ENCODE measurements at places on chromosomes 7 and 10.
A peak's percentile ranks its signal among the peaks of the same experiment; 100 is the strongest.

DNA sequence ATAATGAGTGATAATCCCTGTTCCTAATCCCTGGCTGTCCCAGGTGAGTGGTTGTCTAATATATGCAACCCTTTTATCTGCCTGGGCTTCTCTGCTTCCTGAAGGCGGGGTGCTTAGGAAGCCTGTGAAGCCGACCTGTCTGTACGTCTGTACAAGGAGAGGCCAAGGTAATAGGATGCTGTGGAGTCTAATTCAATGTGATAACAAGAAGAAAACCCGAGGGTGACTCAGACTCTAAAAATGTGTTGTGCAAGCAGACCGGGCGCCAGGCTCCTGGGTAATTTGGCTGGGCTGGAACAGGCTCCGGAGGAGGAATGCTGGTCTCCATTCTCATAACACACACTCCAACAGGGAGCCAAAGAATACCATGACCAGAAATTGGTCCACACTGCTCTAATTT lies 43.6 kb downstream of the THNSL1 start:
- no peak for DNase-seq

- DNase-seq: peak; percentile 26
Observed at GRCh38 chr10:113704637-113705343, 25.1 kb downstream of the CASP7 start.

DNA sequence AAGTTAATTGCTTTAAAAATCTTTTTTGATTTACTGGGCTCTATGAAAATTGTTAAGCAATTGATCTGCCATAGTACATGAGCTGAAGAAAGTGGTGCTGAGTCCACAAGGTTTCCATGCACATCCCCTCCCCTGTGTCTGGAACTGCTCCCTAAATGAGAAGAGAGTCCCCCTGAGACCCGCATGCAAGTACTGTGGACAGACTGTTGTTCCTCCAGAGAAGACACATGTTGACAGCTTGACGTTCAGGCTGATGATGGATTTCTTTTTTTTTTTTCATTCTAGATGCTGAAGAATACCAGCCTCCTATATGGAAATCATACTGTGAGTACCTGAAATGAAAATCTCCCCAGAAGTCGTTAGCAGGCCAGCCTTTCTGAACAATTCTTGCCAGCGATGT lies 159.8 kb downstream of the CHN2 start:
- DNase-seq: no peak

GRCh38 chr10:102297101-102297500 lies 51.8 kb downstream of the GBF1 start:
- no peak for DNase-seq

GRCh38 chr10:67925449-67926005 lies 41.1 kb downstream of the SIRT1 start:
- DNase-seq: no peak

GRCh38 chr10:132418527-132419416 lies 21.8 kb downstream of the PWWP2B start:
- no peak for DNase-seq

DNA sequence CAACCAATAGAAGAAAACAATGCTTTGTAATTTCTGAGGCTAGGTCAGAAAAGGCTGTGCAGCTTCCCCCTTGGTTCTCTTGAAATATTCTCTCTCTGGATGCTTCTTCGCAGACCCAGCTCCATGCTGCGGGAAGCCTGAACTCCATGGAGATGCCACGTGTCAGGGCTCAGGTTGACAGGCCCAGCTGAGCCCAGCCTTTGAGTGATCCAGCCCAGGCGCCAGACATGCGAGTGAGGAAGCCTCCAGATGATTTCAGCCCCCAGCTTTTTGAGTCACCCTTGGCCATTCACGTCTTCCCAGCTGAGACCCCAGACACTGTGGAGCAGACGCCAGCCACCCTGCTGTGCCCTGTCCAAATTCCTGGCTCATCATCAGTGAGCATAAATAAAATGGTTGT lies 378.4 kb upstream of the NRP1 start:
- DNase-seq: no peak

DNA sequence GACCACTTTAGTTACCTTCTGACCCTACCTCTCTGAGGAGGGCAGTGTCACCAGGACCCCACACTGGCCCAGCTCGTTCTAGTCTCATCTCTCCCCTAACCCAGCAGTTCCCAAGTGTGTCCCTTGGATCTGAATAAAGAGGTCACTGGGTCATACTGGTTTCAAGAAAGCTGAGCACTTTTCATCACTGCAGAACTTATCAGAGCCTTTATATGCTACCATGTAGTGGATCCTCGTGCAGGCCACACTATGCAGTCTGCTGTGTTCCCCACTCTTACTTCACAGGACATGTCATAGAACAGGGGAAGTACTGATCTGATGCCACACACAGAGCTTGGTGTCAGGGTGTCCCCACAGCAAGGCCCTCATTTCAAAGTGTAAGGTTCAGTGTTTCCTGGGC lies 113.8 kb downstream of the GFRA1 start:
- DNase-seq: no peak

DNA sequence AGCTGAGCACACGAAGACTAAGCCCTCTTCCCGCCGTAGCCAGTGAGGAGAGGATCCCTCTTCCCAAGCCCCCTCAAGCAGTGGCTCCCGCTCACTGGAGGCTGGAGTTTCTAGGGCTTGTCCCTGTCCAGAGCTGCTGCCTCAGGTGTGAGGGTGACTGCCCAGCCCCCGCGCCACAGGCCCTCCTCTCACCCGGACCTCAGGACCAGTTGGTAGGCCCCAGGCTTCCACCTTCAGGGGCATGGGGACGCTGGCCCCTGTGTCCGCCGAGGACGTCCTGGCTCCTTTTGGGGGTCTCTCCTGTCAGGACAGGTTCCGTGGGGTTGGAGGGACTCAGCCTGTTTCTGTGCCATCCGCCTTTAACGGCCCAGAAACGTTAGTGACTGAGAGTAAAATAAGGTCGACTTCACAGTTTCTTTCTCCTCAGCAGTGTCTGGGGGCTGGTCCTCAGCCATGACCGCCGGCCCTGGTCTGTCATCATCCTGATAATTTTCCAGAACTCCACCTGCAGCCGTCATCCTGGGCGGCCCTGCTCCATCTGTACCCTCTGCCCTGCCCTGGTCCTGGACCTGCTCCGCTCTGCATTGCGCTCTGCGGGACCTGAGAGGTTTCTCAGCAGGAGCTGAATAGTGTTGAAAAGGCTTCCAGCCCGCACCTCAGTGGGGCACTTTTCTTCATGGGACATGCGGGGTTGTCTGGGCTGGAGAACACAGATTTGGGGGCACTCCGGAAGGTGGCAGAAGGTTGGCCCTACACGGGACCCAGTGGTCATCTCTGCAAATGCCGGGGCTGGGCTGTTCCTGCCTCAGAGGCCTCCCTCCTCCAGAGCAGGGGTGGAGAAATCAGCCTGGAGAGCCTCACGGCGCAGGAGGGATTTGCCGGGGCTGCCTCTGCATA lies 36.0 kb upstream of the FAM20C start:
- DNase-seq: no peak

DNA sequence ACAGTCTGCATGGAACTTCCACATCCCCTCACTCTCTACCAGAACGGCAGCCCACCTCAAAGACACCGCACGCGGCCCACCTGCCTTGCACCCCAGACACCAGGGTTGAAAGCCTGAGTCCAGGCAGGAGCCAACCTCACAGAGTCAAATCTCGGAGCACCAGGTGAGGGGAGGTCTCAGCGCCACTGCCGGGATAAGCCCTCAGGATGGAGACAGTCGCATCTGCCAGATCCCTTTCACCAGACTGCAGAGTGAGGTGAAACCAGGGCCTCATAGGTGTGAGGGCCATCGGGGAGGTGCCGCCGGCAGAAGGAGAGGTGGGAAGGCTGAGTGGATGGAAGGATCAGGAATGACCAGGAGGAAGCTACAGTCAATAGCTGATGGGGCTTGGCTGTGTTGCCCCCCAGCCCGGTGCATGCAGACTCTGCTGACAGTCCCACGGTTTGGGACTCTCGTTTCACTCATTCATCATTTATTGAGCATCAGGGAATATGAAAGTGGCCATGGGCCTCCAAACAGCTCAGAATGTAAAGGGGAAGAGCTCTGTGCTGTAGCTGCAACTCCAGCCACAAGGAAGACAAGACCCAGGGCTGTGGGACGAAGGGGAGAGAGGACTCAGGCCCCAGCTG lies 315.0 kb downstream of the PTPRN2 start:
- DNase-seq: no peak

DNA sequence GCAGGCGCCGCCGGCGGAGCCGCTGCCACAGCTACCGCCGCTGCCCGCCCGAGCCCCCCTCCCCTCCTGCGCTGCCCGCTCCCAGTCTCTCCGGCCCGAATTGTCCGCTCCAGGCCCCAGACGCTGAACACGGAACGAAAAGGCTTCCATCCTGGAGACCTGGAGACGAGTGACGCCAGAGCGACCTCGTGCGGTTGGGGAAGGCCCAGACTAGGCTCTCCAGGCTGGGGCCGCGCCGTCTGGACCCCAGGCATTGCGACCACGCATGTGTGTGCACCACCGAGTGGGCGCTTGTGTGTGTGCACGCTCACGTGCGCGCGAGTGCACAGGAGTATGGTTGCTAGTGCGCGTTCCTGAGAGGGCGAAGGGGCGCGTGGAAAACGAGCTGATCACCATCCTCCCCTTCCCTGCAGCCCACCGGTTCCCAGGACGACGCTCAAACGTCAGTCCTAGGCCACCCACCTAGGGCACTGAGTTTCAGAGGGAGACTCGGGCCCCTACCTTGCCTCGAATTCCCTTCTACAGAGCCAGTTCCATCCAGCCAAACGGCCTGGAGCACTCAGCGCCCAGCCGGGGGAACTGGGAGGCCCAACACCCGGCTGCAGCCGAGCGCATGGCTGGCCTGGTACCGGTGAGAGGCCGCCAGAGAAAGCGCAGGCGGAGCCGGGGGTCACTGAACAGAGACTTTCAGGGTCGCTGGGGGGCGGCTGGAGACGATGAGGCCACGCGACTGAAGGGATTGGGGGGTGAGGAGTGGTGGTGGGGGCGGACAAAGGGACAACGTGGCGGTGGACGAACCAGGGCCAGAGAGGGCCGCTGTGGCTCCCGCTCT lies 11.6 kb downstream of the LBX1 start:
- no peak for DNase-seq

GRCh38 chr7:99497766-99498545 lies 2.1 kb downstream of the ZNF394 start:
- DNase-seq: no peak
